Neuronal stem cell (in vitro differentiated cells): ENCODE measurements at places on chromosomes 12 and 14.

GRCh38 chr12:38384816-38385378 is 68.3 kb downstream of the ALG10B start:
- DNase-seq = no peak

- DNase-seq = no peak
Observed at GRCh38 chr12:90129366-90130030, 420.9 kb upstream of the ATP2B1 start.

DNA sequence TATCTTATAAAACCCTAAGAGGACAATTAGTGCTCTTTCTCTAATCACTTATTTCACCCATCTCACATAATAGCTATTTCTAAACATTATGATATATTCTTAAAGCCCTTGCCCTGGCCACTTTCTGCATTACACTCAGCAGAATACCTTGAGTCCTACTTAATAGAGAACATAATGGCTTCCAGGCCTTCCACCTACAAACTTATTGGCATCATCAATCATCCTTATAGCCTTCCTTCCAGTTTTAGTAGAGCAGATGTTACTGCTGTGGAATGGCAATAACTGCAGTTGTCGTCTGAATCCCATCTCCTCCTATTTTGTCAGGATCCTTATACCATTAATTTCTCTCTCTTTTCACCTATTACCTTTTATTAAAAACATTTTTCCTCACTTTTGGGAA is 1127.4 kb downstream of the LRFN5 start:
- DNase-seq = no peak

- DNase-seq = no peak
Observed at GRCh38 chr12:89870413-89871184, 162.0 kb upstream of the ATP2B1 start.

GRCh38 chr14:21414137-21414631 is 30.4 kb upstream of the SUPT16H start:
- no peak for DNase-seq

DNA sequence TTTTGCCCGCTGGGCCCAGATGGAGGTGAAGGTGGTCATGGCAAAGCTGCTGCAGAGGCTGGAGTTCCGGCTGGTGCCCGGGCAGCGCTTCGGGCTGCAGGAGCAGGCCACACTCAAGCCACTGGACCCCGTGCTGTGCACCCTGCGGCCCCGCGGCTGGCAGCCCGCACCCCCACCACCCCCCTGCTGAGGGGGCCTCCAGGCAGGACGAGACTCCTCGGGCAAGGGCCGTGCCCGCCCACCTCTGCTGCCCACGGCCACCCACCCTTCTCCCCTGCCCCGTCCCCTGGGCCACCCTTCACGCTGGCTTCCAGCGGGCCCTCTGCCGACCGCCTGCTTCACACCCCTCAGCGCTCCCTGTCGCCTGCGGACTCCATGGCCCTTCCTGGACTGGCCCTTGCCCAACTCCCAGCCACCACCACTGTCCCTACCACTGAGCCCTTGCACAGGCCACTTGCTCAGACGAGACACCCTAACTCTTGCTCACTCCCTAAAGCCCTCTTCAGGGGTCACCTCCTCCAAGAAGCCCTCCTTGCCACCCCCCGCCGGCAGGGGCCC is 42.5 kb downstream of the CYP46A1 start:
- no peak for DNase-seq

GRCh38 chr12:94266796-94267536 is 118.6 kb downstream of the PLXNC1 start:
- DNase-seq = no peak
